ENCODE measurements at places on chromosomes 3 and 15.

GRCh38 chr3:151367448-151367847 is 17.1 kb downstream of the P2RY12 start:
- no peak for DNase-seq

- no peak for DNase-seq
Observed at GRCh38 chr3:17423786-17424536, 318.5 kb downstream of the TBC1D5 start.

DNA sequence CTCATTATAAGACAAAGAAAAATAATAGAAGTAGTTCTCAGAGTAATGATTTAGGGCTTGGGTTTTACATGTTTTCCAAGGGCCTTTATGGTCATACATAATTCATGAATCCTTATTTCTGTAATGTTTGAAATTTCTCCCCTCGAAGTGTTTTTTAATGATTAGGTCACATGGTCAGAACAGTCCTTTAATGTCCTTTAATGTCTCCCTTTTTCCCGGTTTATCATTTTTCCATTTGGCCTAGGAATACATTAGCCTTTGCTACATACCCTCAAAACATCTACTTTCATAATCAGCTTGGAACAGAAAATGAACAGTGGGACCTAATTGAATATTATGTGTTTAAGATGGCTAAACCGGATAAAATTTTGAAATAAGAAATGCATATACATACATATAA is 159.9 kb upstream of the ROBO2 start:
- DNase-seq = no peak

DNA sequence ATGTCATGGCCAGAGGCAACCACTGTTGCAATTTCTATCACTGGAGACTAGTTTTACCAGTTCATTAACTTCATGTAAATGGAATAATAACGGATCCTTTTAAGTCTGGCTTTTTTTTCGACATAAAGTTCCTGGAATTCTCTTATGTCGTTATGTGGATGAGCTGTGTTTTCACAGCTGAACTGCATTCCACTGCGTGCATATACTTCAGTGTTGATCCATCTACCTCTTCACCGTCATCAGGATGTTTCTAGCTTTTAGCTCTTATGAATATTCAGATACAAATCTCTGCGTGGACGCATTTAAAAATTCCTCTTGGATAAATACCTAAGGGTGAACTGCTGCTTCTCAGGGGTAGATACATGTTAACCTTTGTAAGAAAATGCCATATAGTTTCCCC is 15.6 kb upstream of the CYFIP1 start:
- DNase-seq = no peak

DNA sequence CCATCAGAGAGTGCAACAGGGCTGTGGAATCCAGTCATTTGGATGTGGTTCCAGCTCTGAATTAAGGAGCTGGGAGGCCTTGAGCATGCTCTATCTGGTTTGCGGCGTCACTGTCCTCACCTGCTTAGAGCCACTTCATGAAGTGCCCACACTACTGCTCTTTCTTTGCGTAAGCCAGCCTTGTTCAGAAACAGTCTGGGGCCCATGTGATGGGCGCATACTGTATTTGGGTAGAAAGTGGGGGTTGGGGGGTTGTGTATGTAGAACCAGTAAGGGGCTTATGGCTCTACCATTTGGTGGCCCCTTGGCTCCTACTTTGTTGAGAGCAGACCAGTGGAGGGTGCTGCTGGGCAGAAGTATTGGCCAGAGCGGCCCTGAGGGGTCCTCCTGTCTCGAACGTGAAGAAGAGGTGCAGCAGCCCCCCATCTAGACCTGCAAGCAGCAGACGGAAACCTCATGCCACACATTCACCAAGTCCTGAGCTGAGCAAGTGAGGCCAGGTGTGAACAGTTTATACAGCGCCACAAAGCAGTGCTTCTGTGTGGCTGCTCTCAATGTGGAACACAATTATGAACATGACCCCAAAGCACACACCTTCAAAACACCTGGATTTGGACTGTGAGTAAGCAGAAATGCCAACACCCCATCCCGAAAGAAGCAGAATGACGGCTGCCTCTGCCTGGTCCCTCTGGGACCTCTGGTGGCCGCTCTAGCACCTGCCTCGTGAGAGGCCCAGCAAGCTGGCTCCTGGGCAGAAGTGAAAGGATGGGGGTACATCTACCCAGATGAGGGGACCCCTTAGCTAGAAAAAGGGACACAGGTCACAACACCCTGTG is 26.6 kb downstream of the SRPRB start:
- DNase-seq = no peak

DNA sequence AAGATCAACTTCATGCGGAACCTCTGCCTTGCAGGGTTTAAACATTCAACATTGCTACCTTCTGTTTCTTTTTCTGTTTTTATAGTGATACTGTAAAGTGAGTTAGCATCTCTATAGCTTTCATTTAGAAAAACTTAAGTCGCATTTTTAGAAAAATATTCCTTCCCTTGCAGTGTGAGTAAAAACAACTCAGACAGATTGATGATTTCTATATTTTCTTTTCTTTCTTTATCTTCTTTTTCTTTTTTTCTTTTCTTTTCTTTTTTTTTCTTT is 2.8 kb upstream of the MEIS2 start:
- DNase-seq = no peak

DNA sequence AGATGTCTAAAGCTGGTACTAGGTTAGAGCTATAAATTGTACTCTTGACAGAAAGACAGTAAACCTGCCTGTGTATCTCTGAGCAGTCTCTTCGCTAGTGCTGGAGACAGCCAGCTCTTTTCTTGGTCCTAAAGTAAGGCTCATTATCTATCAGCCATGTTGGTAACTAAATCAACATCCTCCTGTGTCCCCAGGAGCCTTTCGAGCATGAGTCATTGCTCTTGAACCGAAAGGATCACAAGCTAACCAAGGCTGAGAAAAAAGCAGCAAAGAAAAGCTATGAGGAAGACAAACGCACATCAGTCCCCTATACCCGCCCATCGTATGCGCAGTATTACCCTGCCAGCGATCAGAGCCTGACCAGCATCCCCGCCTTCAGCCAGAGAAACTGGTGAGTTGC is 25.0 kb upstream of the TEX264 start:
- no peak for DNase-seq

DNA sequence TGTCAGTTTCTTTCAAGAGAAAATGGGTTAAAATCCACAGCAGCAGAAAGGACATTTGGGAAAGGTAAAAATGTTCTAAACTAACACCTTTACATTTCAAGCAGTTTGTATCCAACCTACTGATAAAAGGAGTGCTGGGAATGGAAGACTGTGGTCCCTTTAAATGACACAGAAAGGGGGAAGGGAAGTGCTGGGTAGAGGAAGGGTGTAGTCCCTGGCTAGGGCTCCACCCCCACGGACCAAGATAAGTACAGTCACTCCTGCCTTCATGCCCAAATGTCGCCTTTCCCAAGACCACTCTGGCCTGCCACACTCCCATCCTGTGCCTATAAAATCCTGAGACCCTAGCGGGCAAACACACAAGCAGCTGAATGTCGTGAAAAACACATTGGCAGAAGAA is 350.9 kb upstream of the POU1F1 start:
- DNase-seq = no peak

DNA sequence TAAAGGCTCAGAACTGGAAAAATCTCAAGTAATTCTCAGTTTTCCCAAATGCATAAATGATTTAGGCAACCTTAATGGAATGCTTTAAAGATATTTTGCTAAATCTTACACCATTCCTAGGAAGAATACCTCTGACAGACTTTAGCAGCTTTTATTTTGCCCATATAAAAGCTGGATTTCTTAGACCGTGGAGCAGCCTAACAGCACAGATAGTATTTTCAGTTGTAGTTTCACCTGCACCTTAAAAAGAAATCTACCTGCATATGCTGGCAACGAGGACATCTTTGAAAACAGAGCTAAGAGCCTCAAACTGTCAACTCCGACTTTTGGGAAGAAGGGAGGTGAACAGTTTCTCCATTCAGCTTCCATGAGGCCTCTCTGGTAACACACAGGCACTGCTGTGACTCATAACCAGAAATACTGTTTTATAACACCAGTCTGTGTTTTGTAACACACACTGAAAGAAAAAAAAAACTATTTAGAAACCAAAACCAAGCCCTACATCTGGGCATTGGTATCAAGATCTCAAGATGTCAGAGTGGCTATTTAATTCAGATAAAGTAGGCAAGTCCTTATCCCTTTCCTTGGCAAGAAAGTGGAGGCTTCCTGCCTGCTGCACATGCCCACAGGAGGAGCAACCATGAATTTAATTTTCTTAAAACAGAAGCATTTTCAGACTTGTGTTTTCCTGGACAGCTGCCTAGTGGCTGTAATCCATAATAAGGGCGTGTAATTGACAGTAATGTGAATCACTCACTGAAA is 181.5 kb upstream of the ICE2 start:
- DNase-seq = no peak

GRCh38 chr15:79102595-79102994 is 12.0 kb upstream of the RASGRF1 start:
- DNase-seq = no peak

- DNase-seq = no peak
Observed at GRCh38 chr15:91776104-91776503, 77.4 kb upstream of the SLCO3A1 start.

Data from AML-193 (cell line).